ENCODE measurements at places on chromosomes 11 and 22.

DNA sequence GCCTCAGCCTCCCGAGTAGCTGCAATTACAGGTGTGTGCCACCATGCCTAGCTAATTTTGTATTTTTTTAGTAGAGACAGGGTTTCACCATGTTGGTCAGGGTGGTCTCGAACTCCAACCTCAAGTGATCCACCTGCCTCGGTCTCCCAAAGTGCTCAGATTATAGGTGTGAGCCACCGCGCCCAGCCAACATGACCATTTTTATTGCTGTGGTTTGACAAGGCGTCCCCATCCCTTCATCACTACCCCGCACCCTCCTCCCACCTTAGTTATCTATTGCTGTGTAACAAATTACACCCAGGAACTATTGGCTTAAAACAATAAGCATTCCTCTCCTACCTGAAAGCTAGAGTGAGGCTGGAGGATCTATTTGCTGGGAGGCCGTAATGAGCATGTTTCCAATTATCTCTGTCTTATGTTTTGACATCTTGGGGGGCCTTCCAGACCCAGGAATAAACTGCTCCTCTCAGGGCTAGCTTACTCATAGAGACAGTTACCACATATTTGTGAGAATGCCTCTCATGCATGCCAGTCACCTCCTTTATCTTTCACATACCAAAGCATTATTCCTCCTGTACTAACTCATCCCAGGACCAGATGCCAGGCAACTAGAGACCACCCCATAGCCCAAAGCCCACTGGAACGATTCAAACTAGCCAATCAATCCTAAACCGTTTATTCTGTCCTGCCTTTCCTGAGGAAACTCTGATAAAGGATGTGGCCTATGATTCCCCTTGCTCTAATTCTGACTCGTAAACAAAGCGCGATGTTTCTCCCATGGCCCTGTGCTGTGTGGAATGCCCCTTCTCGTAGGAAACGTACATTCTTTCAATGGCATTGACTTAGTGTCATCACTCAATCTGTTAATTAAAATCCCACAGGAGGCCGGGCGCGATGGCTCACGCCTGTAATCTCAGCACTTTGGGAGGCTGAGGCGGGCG lies 19.4 kb downstream of the SNU13 start:
- DNase-seq, result no peak

- no peak for DNase-seq
Observed at GRCh38 chr22:27311698-27312550, 489.6 kb downstream of the MN1 start.

DNA sequence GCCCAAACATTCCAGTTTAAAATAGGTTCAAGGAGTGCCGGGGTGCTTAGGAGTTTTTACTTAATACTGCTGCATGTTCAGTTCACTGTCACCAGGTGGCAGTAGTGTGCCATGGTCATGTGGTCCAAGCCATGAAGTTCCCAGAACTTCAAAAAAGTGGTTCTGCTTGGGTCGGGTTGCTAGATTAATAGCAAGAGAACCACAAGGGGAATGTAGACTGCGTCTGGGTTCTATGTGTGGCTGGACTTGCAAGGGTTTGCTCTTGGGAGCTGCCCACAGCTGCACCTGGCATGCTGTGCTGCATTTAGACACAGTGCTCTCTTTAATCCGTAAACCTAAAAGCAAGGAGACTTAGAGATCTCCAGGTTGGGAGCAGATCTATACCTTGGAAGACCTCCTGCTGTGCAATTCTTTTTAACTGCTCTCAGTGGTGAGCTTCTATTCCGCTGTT lies 6.5 kb upstream of the SPON1 start:
- peak; percentile 22 for DNase-seq

GRCh38 chr11:117671370-117671769 lies 125.6 kb downstream of the DSCAML1 start:
- DNase-seq, result no peak

DNA sequence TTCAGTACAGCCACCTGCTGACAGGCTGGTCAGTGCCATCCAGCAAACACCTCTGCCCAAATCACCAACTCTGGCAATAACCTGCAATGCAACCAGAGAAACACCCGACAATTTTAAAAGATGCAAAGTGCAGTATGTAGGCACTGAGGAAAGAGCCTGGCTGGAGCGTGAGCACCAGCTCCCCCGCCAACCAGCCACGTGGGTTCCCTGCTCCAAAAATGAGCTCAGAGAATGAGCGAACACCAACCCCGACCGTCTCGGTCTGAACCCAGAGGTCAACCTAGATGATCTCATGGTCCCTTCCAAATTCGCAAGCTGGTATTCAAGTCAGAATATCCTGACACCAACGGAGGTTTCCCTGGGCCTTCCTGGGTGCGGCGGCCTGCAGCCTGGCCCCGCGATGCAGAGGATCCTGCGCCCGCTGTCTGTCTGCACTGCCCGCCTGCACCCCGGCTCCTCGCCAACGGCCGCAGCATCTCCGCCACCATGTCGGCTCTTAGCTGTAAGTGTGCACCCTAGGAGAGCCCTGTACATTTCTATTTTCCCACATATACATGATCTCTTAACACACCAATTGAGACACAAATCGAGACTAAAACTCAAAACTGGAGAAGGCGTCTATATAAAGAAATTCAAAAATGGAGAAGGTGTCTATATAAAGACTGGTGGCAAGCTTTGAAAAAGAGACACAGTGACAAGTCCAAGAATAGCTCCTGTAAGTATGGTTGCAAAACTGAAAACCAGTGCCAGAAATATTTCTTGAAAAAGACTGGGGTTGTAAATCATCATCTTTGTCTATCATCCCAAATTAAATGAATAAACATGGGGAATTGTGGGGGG lies 22.8 kb downstream of the TMEM184B start:
- no peak for DNase-seq

- no peak for DNase-seq
Observed at GRCh38 chr11:111355956-111356659, 23.0 kb downstream of the POU2AF1 start.

GRCh38 chr11:94849839-94850238 lies 81.7 kb downstream of the AMOTL1 start:
- DNase-seq, result no peak

- DNase-seq, result no peak
Observed at GRCh38 chr22:41801147-41801819, 804 bp downstream of the CCDC134 start.

- no peak for DNase-seq
Observed at GRCh38 chr11:12693094-12693478, 18.9 kb downstream of the TEAD1 start.

- DNase-seq, result peak; percentile 72
Observed at GRCh38 chr11:67265633-67266448, 432 bp upstream of the GRK2 start.

DNA sequence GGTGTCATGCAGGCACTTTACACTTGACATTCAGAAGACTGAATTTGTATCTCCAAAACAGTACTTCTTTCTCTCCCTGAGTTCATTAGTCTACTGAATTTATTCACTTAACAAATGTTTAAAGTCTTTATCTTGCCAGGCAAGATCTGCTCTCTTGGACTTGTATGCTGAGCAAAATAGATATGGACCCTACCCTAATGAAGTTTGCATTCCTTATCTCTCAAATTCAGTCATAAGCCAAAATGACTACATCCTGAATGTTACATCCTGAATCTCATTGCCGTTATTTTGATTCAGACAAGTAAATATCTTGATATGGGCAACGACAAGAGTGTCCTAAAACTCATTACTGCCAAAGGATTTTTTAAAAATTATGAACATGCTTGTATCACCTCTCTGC lies 29.7 kb downstream of the FAR1 start:
- DNase-seq, result no peak

DNA sequence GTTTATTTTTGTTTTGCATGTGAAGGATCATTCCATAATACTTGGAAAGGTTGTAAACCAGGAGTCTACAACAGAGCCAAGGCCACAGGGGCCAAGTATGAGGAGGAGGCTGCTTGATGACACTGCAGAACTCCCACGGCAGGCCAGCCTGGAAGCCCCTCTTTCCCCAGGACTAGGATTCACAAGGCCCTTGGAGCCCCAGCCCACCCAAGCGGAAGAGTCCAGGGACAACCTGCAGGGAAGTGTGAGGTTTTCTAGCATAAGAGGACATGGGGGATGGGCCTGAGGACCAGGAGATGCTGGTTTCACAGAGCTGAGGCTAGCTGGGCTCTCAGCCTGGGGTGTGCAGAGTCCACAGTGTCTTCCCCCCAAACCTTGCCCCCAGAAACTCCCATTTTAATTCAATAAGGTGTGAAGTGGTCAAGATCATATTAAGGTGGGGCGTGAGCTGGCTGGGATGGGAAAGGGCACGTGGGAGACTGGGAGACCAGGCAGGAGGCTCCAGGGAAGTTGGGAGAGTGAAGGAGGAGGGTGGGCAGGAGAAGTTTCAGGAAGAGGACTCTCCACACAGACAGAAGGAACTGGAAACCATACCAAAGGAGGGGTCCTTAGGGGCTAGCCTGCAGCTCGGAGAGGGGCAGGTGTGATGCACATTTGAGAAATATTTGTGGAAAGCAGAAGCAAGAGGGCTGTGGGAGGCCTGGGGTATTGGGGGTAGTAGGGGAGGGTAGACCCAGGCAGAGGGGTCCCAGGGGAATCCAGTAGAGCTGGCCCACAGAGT lies 12.4 kb downstream of the GNAZ start:
- no peak for DNase-seq

GRCh38 chr22:43812890-43813289 lies 785 bp upstream of the EFCAB6 start:
- no peak for DNase-seq

DNA sequence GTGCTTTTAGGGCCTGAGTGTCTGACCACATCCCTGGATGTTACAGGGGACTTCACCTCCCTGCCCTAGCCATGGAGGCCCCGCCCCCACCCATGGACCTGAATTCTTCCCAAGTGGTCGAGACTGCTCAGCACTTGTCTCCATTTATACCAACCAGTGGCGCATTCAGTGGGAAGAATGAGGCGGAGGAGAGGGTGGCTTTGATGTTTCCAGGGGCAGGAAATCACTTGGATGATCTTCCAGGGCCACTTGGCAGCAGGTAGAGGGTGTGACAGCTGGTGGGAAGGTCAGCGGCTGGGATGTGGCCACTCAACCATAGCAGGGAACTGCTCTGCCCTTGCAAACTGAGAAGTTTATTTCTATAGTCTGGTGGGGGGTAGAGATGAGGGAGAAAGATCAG lies 155.1 kb upstream of the BLID start:
- DNase-seq, result no peak

- DNase-seq, result no peak
Observed at GRCh38 chr11:7609521-7609920, 63.8 kb downstream of the CYB5R2 start.

DNA sequence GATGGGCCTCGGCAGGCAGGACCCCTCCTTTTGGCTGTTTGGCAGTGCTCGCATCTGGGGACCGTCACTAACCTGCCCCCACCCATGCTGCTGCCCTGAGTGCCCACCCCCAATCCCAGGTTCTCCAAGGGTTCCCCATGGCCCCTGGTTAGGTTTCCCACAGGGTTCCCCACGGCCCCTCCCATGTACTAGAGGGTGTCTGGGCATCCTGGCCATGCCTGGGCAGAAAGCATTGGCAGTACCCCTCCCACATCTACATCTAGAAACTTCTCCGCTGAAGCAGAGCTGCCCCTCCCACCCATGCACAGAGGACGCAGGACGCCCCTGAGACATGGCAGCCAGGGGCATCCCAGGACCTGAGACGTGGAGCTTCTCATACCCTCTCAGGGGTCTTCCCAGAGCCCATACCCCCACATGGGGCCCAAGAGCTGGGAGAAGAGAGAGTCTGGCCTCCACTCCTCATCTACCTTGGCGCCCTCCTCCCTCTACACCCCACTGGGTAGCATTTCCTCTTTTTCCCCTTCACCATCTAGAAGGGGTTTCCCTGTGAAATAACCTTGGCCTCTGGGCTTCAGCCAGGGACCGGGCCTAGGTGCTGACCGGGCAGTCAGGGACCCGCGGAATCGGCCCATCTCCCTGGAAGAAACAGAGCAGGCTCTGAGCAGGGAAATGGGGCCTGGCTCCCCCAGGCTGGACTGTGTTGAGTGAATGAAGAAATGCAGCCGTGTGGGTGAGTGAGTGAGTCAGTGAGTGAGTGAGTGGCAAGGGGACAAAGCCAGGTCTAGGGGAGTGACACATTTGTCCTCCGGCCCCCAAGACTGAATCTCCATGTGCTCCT lies 987.3 kb downstream of the BRD1 start:
- DNase-seq, result no peak

GRCh38 chr11:120548682-120549209 lies 37.2 kb downstream of the GRIK4 start:
- no peak for DNase-seq

DNA sequence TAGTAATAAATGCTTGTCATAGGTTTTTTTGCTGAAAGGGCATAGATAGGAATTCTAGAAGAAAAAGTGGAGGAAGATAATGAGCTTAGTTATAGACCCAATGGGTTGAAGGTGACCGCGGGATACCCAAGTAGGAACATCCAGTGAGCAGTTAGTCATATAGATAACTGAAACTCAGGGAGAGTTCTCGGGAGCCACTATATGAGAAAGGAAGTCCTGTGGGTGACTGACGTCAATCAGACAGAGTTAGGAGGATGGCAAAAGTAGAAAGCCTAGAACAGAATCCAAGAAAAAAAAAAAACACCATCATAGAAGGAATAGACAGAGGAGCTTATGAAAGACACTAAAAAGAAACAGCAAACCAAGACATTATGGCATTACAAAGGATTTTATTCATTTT lies 1.6 kb upstream of the CNGA4 start:
- DNase-seq, result no peak

GRCh38 chr22:45903355-45904135 lies 73.4 kb downstream of the WNT7B start:
- DNase-seq, result no peak

DNA sequence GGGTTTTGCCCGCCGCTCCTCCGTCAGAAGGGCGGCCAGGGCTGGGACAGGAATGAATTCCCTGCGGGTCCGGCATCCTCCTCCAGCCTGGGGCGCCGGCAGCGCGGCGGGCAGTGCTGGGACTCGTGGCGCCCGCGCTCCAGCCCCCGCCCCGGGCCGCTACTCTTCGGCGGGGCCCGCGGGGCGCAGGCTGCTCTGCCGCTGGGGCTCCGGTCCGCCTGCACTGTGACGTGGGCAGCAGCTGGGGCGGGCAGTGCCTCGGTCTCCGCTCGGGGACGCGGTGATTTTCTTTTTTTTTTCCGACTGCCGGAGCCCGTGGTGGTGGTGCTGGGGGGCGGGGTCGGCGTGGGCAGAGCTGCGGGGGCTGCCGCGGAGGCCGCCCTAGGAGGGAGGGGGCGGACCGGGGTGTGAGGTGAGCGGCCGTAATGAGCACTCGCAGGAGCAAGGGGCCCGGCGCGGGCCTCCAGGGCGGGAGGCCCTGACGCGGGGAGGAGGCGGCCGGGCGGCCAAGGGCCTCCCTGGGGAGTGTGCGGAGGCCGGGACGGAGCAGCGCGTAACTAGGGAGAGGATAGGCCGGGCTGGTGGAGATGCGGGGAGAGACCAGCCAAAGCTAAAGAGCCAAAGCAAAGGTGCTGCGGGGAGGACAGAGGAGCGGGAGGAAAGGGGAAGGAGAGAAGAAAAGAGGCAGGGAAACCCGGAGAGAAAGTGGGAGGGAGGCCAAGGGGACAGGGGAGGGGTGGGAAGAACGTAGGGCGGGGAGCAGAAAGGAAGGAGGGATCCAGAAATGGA lies 73.3 kb upstream of the ZBED5 start:
- DNase-seq, result no peak

DNA sequence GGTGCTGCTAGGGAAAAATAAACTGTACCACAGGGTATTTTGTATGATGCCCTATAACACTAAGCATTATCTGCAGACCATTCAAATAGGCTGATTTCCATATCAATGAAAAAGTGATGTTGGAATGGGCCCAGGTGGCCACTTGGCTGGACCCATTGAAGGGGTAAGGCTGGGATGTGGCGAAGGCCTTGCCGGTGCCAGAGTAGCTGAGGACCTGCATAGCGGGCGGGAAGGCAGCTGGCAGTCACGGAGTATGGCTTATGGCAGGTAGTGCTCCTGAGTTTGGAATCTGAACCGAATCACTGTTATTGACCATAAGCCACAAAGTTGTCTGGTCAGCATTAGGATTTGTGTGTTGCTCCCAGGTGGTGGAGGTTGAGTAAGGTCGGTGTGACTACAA lies 131.0 kb downstream of the MICAL2 start:
- no peak for DNase-seq
